ENCODE measurements at places on chromosomes 5 and 9.

DNA sequence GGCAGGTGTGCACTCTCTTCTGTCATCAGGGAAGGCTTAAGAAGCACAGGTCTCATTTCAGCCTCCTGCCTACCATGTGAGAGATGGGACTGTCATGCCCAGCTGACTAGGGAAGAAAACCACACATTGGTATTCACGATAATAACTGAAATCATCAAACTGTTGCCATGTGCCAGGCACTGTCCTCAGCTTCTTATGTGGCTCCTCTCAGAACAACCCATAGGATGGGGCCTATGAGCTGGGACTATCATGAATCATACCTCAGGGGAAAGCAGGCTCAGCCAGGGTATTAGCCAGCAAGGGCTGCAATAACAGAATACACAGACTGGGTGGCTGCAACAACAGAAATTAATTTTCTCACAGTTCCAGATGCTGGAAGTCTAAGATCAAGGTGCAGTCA lies 3.3 kb downstream of the AFAP1L1 start:
- no peak for ATAC-seq

- ATAC-seq: no peak
These were observed 119.2 kb upstream of the ABCA1 start for GRCh38 chr9:105046907-105047741.

- ATAC-seq: no peak
These were observed 826 bp upstream of the PRDM9 start for GRCh38 chr5:23506329-23507236.

- ATAC-seq: no peak
These were observed 305.8 kb upstream of the SMARCA2 start for GRCh38 chr9:1709347-1709746.

GRCh38 chr9:127025042-127025441 lies 97.4 kb downstream of the ANGPTL2 start:
- ATAC-seq: no peak

DNA sequence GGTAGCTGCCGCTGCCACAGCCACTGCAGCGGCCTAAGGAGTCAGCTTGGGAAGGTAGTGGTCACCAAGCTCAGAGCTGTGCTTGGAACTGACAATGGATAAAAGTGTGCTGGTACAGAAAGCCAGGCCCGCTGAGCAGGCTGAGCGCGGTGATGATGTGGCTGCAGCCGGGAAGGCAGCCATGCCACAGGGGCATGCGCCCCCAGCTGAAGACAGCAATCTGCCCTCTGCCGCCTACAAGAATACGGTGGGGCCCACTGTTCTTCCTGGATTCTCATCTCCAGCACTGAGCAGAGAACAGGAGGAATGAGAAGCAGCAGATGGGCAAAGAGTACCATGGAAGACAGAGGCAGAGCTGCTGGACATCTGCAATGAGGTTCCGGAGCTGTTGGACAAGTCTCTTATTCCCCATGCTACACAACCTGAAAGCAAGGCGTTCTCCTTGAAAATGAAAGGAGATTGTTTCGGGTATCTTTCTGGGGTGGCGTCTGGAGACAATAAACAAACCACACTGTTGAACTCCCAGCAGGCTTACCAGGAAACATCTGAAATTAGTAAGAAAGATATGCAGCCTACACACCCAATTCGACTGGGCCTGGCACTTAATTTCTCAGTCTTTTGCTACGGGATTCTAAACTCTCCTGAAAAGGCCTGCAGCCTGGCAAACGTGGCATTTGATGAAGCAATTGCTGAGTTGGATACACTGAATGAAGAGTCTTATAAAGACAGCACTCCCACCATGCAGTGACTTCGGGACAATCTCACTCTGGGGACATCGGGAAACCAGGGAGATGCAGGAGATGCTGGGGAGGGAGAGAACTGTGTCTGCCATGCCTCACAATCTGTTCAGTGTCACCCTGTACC lies 22.8 kb upstream of the ANKRD18A start:
- ATAC-seq: no peak

GRCh38 chr9:84941792-84942191 lies 272.3 kb downstream of the NTRK2 start:
- no peak for ATAC-seq

DNA sequence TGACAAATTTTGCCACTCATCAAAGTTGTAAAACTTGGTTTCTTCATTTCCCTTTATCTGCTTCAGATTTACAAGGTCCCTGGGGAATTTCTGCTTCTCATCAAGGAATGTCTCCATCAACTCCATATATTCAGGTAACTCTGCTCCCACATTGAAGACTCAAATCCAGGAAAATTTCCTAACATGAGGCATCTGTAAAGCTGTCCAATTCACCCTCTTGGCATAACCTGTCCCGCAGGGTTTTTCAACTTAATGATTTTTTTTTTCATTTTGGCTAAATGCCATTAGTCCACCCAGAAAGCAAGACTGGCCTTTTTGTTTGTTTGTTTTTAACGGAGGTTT lies 50.2 kb upstream of the SLC30A5 start:
- no peak for ATAC-seq

DNA sequence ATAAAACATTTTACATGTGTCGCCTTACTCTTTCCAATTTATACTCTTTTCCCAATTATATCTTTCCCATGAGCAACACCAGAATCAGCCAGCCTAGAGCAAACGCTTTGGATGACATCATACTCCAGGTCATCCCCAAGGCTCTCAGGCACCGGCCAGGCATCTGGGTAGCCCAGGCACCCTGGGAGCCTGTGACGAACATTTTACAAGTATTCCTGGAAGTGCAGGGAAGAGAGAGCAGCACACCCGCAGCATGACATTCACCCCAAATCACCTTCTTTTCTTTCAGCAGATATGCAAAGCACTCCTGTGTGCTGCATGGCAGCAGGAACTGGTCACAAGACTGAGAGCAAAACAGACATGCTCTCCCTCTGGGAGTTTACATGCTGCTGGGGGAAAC lies 75.7 kb upstream of the SMIM23 start:
- no peak for ATAC-seq

GRCh38 chr5:143760131-143760505 lies 51.8 kb upstream of the HMHB1 start:
- ATAC-seq: no peak

DNA sequence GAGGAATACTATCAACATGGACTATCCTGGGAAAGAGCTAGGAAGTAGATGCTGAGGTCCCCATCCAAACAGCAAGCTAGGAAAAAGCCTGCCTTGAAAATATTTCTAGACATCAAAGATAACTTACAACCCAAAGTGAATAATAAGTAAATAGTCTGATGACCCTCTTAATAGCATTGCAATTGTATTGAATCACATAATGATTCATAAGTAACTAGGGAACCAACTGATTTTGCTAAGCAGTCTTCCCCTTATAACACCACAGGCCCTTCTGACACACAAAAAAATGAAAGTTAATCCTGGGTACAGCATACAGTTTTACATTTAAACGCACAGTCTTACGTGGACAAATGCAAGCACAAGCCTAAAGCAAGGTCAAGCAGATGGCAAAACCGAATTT lies 199.3 kb downstream of the RFK start:
- no peak for ATAC-seq

DNA sequence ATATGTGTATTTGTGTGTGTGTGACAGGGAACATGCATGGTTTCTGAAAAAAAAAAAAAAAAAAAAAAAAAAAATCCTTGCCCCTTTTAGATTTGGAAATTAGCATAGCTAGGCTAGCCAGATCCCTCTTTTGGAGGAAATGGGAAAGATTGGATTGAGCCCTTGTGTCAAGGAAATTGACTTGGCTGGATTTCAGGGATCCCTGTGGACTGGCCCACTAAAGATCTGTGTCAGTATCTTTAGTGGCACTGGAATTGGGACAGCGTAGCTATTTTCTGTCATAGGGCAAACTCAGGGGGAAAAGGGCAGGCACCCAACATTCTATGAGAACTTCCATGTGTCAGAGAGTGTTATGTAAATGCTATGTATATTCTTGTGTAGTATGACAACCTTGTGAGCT lies 35.4 kb downstream of the SH3GL2 start:
- ATAC-seq: no peak

GRCh38 chr5:129384736-129385135 lies 75.4 kb upstream of the ADAMTS19 start:
- no peak for ATAC-seq

DNA sequence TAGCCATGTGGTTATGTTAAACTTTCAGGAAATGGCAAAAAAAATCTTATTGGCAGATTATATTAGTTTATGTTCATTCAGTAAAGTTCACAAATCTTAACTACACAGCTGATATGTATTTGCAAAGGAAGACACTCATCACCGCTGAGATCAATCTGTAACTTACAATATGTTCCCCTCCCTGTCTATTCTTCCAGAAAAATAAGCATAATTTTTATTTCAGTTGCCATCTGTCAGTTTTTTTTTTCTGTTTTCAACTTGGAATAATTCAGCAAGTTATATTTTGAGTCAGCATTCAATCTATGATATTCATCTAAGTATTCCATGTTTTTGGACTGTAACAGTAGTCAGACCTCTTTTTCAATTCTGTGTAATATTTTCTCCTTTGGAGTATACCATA lies 1019.9 kb upstream of the PTPRD start:
- no peak for ATAC-seq

DNA sequence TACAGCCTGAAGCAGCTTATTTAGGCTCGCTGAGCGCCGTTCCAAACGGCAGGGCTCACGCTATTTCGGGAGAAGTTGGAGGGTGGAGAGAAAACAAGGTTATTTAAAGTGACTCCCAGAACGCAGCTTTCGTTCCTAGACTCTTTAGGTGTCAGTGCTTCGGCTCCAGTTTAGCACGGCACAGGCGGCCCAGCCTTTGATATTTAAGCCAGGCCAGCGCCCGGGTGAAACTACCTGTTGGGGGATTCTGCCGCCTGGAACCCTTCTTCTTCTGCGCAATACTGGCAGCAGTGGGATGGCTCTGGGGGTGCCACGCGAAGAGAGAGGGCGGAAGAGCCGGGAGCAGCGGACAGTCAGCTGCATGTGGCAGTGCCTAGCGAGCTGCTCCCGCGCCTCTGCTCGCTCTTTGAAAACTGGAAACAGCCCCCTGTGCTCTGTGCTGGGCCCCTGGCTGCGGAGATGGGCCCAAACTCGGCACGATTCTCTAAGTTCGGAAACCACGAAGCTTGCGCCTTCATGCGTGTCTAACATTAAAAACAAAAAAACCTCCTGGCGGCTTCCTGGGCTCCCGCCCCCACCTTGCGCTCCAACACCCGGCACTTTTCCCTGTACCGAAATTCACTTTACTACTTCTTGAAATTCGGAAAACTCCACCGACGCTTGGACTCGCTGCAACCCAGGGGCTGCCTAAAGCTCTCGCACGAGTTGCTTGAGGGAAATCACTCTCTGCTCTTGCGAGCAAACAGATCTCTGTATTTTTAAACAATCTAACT lies 34.6 kb upstream of the NFIB start:
- ATAC-seq: no peak

GRCh38 chr9:69411931-69412740 lies 87.1 kb downstream of the ENTREP1 start:
- no peak for ATAC-seq

DNA sequence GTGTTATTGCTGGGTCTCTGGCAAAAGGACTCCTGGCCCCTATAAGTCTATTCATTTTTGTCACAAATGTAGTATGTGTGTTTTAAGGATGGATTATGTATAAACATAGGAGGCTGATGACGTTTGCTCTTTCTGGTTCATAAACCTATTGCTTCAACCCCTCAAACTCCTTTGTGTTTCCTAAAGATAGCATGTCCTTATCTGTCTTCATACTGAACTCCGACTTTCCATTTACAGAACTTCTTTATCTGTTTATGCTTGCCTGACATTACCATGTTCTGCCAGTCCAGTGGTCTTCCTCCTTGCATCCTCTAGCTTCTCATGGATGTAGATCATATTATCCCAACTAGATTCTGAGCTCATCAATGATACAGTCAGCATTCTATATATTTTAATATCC lies 46.1 kb downstream of the ARHGEF28 start:
- no peak for ATAC-seq

DNA sequence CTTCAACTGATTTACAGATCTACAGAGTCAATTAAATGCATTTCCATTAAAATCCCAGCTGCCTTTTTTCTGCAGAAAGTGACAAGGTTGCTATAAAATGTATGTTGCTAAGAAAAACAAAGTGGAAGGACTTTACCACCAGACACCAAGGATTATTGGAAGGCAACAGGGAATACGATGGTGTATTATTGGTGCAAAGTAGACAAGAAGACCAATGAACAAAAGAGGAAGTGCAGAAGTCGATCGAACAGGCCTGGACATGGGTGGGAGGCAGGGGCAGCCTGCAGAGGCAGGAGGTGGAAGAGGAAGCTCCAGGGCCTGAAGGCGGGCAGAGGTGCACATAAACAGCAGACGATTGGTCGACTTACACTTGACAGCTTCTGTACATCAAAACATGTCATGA lies 10.6 kb upstream of the SLC6A19 start:
- no peak for ATAC-seq
